ENCODE measurements at places on chromosomes 7 and 10.

- DNase-seq: no peak
Observed at GRCh38 chr10:84523526-84523925, 195.1 kb downstream of the CCSER2 start.

GRCh38 chr10:126902157-126902556, 3.1 kb upstream of the DOCK1 start:
- no peak for DNase-seq

- no peak for DNase-seq
Observed at GRCh38 chr7:73718905-73719805, at the start of gene STX1A. STX1A (minus strand) TSS chr7:73719669; CDS start chr7:73719631, 38 bp downstream.

DNA sequence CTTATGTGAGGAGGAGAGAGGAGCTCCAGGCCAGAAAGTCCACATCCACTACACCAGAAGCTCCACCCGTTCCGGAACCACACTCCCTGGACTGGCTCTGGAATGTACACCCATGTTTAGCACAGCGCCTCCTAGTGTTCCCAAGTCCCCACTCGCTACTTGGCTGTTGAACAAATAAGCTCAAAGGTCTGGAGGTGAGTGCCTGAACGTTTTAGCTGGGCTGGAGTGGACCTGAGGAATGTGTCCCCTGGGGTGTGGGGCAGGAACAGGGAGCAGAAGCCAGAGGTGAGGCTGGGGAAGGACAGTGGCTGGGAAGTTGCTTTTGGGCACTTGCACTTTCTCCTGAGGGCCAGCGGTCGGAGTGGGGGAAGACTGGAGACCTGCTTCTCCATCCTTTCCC, 164.1 kb upstream of the CDCA7L start:
- DNase-seq: no peak

GRCh38 chr10:28806488-28806941, 129.2 kb downstream of the BAMBI start:
- DNase-seq: no peak

DNA sequence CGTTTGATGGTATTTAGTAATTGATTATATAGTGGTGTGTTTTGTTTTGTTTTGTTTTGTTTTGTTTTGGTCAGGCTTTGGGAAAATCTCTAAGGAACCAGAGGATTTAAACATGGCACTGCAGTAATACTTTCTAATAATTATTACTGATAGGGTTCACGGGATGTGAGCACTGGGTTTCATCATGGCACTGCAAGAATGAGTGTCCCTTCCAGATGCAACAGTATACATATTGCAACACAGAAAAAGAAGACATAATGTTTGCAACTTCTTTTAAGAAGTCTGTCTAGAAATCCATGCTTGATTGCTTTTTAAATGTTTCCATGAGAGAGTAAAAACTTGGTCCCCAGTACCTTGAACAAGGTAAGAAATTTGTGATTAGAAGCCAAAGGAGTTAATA, 2.2 kb upstream of the CDCA7L start:
- no peak for DNase-seq

DNA sequence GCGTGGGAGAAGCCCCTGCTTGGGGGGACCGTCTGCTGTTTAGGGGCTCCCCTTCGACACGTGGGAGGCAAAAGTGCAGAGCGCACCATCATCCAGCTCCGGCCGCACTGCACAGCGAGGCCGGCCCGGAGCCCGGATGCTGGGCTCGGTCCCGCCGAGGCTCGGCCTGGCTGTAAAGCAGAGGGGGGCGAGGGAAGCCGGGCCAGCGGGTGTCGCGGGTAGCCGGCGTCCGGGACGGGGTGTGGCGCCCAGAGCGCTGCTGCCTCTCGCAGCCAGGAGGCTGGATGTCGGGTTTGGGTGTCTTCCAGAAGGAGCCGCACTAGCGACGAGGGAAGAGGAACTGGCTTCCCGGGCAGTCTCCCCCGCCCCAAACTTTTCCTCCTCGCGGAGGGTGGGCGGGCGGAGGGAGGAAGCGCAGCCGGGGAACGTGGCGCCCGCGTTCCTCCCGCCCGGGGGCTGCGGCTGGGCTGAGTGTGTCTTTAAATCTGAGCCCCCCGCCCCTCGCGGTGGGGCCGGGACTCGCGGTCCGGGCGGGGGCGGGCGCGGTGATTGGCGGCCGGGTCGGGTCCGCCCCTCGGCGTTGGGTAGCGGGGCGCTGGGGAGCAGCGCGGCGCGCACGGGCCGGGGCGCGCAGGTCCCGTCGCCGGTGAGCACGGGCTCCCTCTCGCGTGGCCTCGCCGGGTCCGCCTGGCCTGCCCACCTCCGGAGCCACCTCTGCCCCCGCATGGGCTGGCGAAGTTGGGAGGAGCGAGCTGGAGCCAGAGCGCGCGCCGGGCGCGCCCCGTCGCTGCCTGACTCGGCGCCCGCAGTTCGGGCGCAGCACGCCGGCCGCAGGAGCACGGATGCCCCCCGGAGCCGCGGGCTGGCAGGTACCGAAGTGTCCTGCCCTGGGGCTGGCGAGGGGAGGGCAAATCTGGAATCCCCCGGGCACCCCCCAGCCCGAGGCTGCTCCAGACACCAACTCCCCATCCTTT, at the start of gene PALD1:
Gene PALD1, plus strand, starts transcription at position 577 of the 974 bp plus-strand sequence. CDS start 47,185 bp downstream, outside the sequence.
- no peak for DNase-seq

- no peak for DNase-seq
Observed at GRCh38 chr10:52956461-52956860, 183.9 kb upstream of the MBL2 start.

- no peak for DNase-seq
Observed at GRCh38 chr10:88889559-88890337, 9.7 kb downstream of the STAMBPL1 start.

DNA sequence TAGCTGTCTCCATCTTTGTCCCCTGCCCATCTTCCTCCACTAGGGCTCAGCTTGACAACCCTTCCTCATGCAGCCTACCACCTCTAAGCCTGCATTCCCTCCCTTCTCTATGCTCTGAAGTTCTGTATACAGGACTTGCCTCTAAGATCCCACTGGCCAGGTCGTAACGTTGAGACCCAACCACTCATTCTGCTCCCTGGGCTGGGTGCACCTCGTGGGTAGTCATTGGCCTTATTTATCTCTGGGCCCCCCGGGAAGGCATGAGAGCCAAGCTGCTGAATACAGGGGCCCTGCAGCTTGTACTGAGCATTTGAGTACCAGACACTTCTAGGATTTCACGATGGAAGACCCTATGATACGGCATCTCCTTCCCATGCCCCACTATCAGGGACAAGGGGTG, 31.2 kb downstream of the MYL10 start:
- DNase-seq: no peak

- DNase-seq: no peak
Observed at GRCh38 chr7:157871681-157872080, 534.9 kb downstream of the DNAJB6 start.

GRCh38 chr7:102044984-102045673, 227.7 kb downstream of the CUX1 start:
- no peak for DNase-seq

- DNase-seq: no peak
Observed at GRCh38 chr7:17467386-17467945, 169.0 kb downstream of the AHR start.

GRCh38 chr7:151438864-151439601, 908 bp downstream of the CRYGN start:
- DNase-seq: no peak

GRCh38 chr10:43682956-43683355, 34.3 kb upstream of the ZNF32 start:
- DNase-seq: no peak

- no peak for DNase-seq
Observed at GRCh38 chr7:48887500-48887899, 36.8 kb upstream of the CDC14C start.

GRCh38 chr7:142669074-142669654, 80.1 kb upstream of the PRSS1 start:
- no peak for DNase-seq

- DNase-seq: no peak
Observed at GRCh38 chr7:133290041-133290440, 37.2 kb downstream of the EXOC4 start.

GRCh38 chr7:141313896-141314295, 237.3 kb upstream of the AGK start:
- DNase-seq: no peak

GRCh38 chr10:70147259-70147625, 742 bp upstream of the TYSND1 start:
- DNase-seq: no peak

- DNase-seq: no peak
Observed at GRCh38 chr10:109914966-109915365, 8.3 kb downstream of the XPNPEP1 start.

DNA sequence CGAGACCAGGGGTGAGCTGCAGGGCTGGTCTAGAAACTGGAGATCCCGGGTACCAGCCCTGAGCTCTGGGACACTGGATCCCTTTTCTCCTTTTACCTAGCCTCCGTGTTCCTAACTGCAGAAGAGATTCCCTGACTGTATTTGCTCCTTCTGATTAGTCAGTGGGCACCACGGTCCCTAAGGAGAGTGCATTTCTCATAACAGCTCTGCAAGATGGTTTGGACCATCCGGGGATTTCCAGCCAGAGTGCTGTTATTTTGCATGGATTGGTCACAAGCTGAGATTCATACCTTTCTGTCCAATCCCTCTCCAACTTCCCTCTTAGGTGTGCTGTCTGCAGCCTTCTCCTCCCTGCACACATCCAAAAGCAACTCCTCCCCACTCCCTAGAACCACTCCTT, 122.6 kb downstream of the MYL10 start:
- no peak for DNase-seq

- DNase-seq: no peak
Observed at GRCh38 chr10:103652599-103653281, 159.2 kb downstream of the NEURL1 start.

- no peak for DNase-seq
Observed at GRCh38 chr10:132064082-132064755, 1.5 kb upstream of the JAKMIP3 start.

DNA sequence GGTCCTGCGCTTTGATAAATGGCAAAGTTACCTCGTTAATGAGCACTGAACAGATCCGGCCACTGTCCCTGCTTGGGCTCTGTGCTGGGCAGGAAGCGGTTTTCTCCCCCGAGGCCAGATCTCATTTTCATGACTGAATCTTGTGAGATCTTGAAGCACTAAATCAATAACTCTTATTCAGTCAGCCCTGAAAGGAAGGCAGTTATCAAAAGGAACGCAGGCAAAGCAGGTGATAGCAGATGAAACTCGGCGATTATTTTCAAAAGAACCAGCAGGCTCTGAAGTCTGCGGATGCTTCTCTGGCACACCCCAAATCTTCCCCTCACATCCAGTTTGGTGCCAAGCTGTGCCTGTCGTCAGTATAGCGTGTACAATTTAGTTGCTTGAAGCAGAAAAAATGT, 228.7 kb downstream of the BAMBI start:
- no peak for DNase-seq

DNA sequence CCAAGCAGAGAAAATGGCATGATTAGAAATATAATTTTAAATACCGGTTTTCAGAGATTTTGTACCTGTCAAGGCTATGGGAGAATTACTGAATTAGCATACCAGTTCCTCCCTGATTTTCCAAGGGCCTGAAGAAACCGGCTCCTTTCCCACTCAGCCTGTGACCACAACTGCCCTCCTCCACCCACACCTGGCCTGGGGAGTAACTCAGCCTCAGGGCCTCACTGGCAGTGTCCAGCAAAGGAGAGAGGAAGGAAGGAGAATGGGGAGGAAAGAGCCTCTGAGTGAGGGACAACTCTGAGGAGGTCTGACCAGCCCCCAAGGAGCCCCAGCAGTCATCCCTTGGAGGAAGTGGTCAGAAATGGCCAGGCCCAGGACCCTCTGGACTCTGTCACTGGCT, 98.0 kb upstream of the LYZL2 start:
- DNase-seq: no peak

DNA sequence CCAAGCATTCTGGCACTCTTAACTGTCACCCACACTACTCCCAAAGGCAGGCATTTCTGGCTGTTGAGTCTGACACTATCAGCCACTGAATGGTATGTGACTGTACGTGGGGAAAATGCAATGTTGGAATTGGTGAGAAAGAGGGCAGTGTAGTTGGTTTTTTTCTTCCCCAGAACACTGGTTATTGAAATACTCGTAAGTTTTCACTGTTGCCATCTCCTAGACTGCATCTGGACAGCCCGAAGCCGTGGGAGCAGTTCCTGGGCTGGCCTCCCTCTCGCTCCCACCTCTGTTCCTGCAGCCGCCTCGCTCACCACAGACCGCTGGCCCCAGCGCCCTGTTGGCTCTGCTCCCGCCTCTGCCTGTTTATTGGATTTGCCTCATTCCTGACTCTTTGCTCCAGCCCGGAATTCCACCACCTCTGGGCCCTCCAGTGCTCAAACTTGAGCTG, 5.7 kb downstream of the PLCE1 start:
- no peak for DNase-seq

DNA sequence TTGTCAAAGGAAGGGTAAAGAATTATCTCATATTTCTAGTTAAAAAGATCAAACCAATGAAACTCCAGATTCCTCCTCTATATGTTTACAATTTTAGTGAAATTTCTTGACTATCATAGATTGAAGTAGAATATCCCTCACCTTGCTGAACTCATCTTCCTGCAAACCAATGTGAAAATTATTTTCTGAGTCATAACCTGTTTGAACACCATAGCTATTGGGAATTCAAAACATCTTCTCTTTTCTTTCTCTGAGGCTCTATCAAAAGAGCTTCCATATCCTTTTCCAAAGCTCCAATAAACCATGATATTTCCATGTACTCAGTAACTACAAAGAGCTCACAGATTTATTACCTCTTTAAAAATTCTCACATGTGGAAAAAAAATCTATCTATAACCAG, 134.3 kb downstream of the DOCK4 start:
- no peak for DNase-seq

DNA sequence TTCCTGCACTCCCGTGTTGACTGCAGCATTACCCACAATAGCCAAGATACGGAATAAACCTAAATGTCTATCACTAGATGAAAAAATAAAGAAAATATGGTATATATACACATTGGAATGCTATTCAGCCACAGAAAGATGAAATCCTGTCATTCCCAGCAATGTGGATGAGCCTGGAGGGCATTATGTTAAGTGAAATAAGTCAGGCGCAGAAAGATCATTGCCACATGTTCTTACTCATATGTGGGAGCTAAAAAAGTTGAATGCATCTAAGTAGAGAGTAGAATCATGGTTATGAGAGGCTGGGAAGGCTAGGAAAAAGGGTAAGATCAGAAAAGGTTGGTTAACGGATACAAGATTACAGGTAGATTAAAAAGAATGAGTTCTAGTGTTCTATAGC, 219.1 kb upstream of the MKI67 start:
- DNase-seq: no peak

DNA sequence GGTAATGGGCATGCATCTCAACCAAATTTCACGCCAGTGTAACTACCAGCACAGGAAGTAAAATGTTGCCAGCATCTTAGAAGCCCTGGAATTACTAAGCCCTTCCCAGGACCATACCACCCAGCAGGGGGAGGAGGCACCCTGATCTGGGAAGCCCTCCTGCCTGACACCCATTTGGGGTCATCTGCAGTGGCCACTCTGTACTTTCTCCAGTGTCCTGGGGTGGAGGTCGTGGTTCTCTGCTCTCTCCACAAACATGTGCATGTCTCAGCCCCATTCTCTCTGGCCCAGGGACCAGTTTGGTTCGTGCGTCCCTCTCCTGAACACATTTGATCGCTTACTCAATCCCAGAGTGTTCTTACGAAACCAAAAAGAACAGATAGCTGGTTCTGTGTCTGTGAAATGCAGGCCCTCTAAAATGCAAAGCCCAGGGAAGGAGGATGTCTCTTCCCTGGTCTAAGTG, 9.4 kb upstream of the LRRC27 start:
- DNase-seq: no peak

- DNase-seq: no peak
Observed at GRCh38 chr10:102468683-102469082, 17.3 kb upstream of the C10orf95 start.

Measured in esophagus squamous epithelium (tissue), 5 donors.